ENCODE measurements at places on chromosomes 2 and 18.

GRCh38 chr18:12056034-12056883 is 37.4 kb upstream of the ANKRD62 start:
- DNase-seq: no peak

DNA sequence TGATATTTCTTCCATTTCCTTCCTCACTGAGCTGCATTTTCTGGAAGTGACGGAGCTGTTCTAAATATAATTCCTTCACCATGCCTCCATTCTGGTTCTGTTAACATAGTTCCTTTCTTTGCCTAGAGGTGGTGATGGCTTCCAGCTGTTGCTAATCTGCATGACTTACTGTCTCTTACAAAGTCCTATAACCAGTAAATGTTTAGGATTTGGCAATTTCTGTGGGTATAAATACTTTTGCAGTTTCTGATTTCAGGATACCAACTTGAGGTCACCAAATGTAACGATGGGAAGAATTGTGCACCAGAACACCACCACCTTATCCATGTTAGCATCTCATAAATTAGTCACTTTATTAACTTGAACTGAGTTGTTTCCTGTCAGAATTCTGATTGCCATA is 101.7 kb upstream of the FN1 start:
- DNase-seq: no peak

DNA sequence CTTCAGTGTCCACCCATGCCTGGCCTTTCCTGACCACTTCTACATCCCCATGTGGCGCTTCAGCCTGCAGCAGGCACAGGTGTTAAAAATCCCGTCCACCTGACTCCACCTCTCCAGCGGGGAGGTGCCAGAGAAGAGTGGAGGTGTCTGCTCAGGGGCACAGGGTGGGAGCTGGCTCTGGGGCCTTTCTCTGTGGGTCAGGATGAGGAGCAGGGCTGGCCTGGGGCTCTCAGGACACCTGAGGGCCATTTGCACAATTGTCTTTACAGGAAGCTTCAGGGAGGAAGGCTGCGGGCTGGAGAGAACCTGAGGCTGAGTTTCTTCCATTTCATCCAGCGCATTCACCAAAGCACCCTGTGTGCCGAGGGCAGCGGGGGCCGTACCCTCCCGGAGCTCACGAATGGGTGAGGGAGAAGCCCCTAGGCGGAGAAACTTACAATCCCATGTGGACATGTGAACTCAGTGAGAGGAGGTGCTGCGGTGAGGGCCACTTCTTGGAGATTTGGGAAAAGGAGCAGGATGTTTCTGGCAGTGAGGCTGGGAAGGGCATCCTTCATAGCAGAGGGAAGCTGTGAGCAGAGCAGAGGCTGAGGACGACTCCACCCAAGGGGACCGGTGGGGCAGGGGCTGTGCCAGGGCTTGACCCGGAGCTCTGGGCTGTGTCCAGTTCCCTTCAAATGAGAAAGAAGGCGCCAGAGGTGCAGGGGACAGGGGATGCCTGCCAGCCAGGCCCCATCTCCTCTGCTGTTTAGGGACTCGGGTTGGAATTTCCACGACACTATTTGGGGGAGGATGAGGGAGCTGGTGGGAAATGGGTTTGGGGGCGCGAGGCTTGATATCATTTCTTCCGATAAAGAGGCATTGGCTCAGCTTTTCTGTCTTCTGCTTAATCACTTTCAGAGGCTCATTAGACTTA is 155.2 kb upstream of the MYCN start:
- no peak for DNase-seq

DNA sequence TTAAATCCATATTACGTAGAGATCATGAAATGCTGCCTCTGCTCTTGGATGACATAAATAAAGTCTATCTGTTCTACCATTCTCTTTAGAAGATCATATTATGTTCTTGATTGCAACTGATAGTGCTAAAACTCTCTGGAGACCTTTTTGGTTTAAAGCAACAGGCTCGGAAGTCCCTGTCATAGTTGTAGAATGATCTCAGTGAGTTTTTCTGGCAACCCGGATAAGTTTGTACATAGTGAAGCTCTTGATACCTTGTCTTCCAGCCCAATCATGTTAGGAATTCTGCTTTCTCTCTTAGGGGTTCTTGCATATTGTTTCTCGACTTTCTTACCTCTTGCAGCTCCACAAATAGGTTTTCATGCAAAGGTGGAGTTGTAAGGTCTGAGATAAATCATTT is 156.1 kb downstream of the TTC27 start:
- DNase-seq: no peak

DNA sequence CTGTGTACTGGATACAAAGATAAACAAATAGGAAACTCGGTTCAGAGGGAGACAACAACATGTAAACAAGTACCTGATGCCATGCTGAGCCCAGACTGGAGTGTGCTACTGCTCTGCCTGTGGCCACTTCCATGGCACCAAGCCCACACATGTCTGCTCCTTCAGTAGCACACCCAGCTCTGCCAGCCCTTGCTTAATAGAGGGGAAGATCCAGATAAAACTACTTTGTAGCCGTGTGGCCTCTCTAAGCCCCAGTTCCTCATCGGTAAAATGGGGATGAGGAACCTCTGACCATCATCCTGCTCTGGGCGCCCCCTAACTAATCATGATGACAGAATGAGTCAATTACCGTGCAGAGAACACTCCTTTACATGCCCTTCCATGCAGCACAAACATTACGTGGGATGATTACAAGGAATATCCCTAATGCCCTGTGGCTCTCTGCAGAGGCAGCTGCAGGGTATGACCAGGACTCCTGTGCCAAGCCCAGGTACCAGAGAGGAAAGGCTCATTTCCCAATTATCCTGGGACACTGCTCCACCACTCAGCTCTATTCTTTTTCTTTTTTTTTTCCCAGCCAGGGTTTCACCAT is 34.9 kb downstream of the DNMT3A start:
- DNase-seq: no peak

- no peak for DNase-seq
These were observed 3.4 kb downstream of the TMEM185B start for GRCh38 chr2:120219766-120220165.

DNA sequence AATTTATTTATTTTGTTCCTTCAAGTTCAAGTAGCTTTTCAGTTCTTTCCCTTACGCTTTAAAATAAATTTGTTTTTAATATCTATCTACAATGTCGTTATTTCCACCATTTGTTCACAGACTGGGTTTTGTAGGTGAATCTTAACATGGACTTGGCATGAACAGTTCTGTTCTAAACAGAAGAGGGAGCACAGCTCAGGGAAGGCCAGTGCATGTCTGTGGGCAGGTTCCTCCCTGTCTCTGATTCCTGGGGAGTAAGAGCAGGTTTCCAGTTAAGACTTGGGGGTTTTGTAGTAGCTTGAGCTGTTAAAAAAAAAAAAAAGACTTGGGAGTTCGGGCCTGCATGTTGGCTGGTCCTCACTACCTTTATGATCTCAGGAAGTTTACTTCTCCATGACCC is 11.1 kb downstream of the TTL start:
- no peak for DNase-seq

DNA sequence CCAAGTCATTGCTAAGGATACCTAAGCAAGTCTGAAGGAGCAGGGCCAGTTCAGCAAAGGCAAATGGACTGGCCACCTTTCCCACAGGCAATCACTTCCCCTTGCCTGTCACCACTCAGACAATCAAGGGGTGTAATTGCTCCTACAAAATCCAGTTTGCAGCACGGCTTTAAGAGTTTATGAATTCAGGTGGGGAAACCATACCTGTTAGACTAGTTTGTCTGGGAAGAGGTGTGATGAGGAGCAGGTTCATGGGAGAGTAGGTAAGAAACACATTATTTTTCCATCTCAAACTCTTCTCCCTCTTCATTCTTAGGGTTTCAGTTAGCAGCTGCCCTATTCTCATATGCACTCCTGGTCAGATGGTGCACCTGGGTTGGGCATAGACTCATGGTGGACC is 102.5 kb downstream of the EVA1A start:
- no peak for DNase-seq

DNA sequence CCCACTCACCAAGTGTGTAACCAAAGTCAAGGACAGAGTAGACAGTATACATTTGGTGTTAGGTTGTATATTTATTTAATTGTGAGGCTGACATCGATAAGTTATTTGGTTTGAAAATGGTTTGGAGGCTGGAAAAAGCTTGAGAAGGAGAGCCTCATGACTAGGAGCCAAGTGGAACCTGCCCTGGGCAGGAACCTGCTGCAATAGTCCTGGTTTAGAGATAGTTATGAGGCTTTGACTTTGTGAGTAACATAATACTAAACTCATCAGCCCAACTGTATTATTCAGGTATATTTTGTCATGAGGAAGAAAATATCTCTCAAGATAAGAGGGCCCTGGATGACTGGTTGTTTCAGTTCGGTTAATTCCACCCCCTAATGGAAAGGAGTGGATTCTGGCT is 234.3 kb upstream of the CYRIA start:
- no peak for DNase-seq

DNA sequence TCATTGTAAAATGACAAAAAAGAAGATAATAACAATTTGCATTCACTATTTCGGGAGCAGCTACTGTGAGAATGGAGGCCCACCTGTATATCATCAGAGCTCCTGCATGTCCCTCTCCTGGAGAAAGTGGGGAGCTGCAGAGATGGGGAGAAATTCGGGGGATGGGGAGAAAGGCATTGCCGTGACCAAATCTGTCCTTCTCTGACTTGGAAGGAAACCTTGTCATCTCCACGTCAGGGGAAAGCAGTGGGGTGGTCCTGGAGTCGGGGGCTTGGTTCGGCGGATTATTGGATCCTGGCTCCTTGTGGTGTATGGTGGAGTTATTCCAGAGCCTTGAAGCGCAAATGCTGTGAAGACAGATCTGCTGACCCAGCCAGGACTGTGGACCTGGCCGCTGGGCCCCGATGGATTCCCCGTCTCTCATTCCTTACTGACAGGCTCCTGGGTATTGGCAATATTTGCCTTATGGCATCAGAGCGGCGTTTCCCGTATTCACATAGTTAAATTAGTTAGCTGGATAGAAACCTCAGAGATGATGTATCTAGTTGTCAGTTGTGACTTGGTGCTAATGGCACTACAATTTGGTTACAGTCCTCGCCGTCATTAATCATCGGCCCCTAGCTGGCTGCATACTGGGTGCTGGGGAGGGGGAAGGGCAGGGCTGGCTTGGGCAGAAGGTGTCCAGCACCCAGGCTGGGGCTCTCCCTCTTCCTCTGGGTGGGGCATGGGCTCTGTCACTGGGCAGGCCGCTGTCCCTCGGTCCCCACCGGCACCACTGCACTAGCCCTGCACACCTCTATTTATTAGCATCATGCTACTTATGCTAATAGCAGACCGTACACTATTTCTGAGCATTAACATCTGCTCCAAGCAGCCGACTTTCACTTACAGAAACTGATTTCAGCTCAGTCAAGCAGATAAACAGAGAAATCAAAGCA is 31.7 kb downstream of the CELF4 start:
- DNase-seq: no peak

DNA sequence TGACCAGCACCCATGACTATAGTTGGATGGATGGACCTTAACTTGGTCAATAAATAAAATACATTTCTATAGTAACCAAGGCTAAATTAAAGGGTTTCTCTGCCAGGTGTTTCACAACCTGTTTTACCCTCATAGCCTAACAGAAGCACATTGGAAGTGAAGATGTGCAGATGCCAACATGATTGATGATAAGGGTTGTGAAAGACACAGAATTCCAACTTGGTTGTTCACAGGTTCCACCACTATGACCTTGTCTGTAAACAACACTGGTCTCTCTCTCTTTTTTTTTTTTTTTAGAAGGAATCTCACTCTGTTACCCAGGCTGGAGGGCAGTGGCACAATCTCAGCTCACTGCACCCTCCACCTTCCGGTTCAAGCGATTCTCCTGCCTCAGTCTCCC is 37.5 kb upstream of the PTH2R start:
- DNase-seq: no peak
